Urothelium cell line (cell line): ENCODE measurements at places on chromosomes 1 and 21.
A peak's percentile ranks its signal among the peaks of the same experiment; 100 is the strongest.

- DNase-seq: no peak
Measured at GRCh38 chr1:89151047-89151446, 24.8 kb downstream of the GBP7 start.

DNA sequence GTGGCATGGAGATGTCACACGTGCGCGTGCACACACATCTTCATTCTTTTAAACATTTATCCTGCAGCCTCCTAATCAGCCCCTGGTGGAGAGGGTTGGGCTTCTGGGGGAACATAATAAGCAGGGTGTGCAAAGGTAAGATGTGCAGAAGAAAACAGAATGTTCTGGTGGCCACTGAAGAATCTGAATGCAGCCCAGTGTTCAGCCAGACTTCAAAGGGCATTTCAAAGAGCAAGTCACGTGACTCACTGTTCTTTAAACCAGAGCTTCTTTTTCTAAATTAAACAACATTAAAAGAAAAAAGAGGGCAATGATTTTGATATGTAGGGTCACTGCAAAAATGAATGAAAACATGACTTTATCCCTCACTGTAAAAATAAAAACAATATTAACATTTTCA is 89.8 kb downstream of the ABCA4 start:
- no peak for DNase-seq

GRCh38 chr1:51297401-51298321 is 32.7 kb downstream of the TTC39A start:
- no peak for DNase-seq

GRCh38 chr1:220717800-220718640 is 27.9 kb downstream of the C1orf115 start:
- DNase-seq: no peak

DNA sequence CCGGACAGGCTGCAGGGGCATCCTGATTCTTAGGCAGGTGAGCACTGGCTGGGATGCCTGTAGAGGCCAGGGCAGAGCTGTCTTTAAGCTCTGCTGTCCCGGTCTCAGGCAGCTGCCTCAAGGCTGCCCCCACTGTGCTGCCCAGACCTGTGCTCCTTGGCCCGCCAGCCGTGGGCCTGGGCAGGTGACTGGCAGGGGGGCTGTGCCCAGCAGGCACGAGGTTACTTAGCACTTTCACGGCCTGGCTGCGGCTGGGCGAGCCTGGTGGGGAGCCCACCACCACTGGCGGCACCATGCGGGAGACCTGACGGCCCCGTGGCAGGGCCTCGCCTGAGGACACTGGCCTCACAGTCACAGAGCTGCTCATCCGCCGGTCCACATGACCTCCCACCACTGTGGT is 8.2 kb downstream of the CRYBG2 start:
- no peak for DNase-seq

DNA sequence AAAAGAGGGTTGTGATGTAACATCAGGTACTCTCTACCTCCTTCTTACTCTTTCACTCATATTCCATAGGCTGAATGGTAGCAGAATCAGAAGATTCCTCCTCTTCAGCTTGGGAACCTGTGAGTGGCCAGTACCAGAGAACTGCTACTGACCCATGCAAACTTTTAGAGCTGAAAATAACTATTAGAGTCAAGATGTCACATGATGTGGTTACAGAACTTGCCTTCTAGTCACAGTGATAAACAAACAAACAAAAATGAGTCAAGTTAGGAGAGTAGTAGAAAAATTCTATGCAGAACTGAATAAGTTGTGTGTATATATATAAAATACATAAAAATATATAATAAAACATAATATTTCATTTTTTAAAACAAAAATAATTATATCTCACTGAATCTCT is 47.6 kb upstream of the RGS1 start:
- DNase-seq: no peak

DNA sequence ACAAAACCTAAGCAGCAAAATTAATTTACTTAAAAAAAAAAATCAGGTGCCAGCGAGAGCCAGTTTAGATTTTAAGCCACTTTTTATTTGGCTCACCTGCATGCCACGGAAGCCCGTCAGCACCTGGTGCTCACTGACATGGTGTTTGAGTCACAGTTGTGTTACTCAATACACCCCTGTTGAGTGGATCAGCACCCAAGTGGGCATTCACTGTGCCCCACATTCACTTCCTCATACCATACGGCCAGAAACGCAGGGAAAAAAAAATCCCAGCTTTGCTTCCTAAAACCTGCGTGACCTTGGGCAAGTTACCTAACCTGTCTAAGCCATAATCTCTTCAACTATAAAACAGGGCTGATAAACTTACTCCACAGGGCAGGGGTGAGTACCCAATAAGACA is 42.8 kb upstream of the SIM2 start:
- DNase-seq: no peak

- peak; percentile 30 for DNase-seq
Measured at GRCh38 chr1:99737016-99737415, 29.4 kb downstream of the FRRS1 start.

GRCh38 chr1:98556521-98557158 is 104.9 kb upstream of the SNX7 start:
- DNase-seq: peak; percentile 11

- no peak for DNase-seq
Measured at GRCh38 chr1:96634883-96635282, 86.7 kb upstream of the PTBP2 start.

GRCh38 chr1:208251911-208252835 is 8.0 kb upstream of the PLXNA2 start:
- DNase-seq: peak; percentile 73

DNA sequence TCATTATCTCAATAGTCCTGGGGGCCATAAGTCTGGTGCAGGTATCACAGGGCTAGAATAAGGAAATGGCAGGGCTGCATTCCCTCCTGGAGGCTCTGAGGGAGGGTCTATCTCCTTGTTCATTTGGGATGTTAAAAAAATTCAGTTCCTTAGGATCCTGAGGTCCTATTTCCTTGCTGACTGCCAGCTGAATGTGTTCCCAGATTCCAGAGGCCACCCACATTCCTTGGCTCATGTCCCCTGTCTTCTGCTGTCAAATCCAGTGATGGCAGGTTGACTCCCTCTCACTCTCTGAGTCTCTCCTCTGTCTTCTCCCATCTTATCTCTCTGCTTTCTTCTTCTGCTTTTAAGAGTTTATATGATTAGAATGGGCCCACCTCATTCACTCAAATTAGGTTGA is 400.6 kb downstream of the PTPRU start:
- no peak for DNase-seq

DNA sequence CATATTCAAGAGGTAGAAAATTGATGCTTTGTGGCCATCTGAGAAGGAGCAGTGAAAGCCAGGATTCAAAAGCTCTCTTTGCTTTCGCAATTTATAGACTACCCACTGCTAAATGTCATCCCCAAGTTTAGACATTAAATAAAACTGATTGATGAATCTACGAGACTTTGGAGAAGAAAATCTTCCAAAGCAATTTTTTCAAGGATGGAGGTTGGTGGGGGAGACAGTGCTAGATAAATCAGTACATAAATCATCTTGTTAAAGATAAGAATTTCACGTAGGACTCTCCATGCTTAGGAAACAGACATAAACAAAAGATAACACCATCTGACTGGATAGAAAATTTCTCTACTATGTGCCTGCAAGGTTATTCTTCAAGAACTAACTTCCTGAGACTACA is 147.6 kb upstream of the TIAM1 start:
- no peak for DNase-seq

DNA sequence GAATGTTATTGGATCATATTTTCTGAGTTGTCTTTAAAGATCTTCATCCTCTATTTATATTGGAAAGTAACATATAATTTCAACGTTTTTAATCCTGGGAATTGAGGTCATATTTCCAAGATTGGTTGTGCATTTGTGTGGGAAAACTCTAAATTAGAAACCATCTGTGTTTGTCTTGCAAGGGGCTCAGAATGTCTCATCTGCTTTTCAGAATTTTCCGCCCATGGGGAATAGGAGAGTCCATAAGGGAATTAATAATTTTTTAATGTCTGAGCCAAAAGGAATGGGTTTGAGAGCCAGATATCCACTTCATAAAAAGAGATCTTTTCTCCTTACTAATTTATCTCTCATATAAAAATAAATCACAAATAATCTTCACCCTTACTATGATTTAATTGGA is 84.8 kb upstream of the MAP1LC3C start:
- no peak for DNase-seq

- DNase-seq: no peak
Measured at GRCh38 chr1:96565546-96565945, 156.0 kb upstream of the PTBP2 start.

GRCh38 chr1:189656628-189657530 is 820.8 kb downstream of the BRINP3 start:
- DNase-seq: no peak

- peak; percentile 53 for DNase-seq
Measured at GRCh38 chr1:115671176-115671934, 29.6 kb downstream of the VANGL1 start.

GRCh38 chr1:155207806-155208540 is at the start of gene THBS3:
Gene THBS3 (minus strand): TSS chr1:155207897. CDS start chr1:155207876, 21 bp downstream.
- DNase-seq: peak; percentile 32

DNA sequence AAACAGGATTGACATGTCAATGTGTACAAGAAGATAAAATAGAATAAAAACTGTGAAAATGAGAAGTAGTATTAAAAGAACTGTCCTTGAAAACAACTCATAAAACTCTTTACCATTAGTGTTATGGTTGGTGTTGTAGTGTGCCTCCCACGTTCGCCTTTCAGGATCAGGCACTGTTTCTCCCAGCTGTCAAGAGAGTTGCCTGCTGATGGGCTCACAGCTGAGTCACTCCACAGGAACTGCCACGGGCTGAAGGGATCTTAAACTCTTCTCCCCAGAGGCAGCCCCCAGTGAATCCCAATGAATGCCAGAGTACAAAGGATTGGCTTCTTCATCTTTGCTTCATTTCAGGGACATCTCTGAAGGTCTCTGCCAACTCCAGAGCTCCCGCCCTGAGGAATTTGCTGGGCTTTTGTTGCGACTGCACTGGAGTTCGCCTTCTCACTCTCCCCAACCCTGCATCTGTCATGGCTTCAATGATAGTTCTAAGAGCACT is 119.6 kb downstream of the ADGRL2 start:
- peak; percentile 23 for DNase-seq

GRCh38 chr1:25640646-25641328 is 24.2 kb downstream of the MAN1C1 start:
- peak; percentile 1 for DNase-seq

DNA sequence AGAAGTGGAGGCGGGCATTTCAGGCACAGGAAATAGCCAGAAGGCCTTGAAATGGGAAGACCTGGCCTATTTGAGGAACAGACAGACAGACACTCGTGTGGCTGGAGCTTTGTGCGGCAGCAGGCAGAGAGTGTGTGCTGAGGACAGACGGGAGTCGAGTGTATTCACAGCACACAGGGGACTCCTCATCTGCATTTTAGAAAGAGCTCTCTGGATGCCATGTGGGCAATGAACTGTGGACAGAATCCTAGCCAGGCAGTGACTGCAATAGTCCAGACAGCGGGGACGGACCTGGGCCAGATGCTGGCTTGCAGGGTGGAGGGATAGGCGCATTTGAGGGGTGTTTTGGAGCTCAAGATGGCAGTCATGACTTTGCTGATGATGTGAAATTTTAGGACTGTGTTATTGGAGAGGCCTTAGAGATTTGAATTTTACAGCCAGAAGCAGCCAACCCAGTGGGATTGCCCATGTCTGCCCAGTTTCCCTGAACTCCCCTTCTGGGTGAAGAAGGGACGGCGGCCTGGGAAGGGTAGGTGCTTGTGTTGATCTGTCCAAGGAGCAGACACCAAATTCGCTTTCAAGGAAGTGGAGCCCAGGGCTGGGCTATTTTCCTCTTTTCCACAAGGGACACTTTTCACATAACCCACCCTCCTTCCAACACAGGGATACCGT is 43.7 kb downstream of the CHAF1B start:
- no peak for DNase-seq

GRCh38 chr1:15212216-15212953 is 34.6 kb upstream of the FHAD1 start:
- no peak for DNase-seq
